M059J (cell line): ENCODE measurements at places on chromosomes 3 and 15. TPM values are rescaled to one million over a fixed set of nuclear protein-coding genes. Genes with fewer than 3 reads are reported as not detected.

PTX3 gene
- total RNA-seq = 17.6 and 24.0 TPM in 2 replicates

IL17RB gene
- 0.25 TPM in 1 of 2 replicates, not detected in the other for total RNA-seq

MESP2 gene
- 0.15 and 0.62 TPM in 2 replicates for total RNA-seq

TRPC1 gene
- total RNA-seq = 23.9 and 25.2 TPM in 2 replicates

GRCh38 chr15:90497376-90497775, 32.3 kb upstream of the CRTC3 start:
- DNase-seq = no peak
